ENCODE measurements at places on chromosomes 16 and 17.

- DNase-seq, result no peak
These were observed 6.4 kb upstream of the TOX3 start for GRCh38 chr16:52553322-52553721.

DNA sequence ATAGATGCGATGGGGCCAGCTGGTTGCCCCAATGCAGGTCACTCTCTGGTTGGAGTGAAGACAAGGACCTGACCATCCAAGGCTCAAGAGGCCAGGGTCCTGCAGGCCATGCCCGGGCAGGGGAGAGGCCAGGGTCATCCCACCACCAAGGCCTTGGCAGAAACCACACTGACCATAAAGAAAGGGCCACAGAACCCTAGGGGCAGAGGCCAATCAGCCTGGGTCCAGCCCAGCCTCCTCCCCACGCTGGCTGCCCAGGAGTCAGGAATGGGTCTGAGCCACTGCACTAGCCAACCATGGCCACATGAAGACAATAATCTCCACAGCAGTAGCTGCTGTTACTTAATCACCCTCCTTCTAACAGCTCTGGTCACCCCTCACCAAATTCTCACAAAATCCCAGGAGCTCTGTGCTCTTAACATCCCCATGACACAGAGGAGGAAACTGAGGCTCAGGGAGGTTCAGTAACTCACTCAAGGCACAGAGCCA is 10.2 kb upstream of the BCAR1 start:
- DNase-seq, result no peak

DNA sequence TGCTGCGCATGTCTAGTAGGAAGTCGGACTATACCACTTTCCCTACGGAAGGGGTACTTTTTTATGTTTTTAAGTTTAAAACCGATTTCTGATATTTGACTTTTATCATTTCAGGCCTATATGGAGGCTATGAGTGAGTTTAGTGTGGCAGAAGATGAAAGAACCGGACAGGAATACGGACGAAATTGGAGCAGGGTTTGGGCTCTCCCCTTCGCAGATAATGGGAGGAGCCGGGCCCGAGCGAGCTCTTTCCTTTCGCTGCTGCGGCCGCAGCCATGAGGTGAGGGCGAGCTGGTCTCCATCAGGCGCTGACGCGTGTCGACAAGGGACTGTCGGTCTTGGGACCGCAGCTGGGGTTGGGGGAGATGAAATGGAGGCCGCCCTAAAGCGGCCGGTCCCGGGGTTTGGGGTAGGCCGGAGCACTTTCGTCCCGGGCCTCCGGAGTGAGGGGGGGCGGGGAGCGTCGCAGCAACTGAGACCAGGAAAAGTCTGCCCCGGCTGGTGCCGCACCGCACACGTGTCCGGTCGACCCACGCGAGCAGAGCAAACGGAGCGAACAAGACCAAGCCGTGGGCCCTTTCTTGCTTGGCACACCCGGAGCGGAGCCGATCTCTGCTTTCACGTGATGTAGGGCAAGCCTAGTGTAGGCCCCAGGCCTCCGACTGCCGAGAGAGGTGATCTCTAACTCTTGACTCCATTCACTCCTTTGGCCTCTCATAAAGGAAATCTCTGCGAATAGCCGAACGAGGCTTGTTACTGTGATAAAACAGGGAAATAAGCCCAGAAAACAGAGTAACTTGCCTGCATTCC is at the start of gene RPL19:
RPL19 (plus strand) TSS at position 214 of the 810 bp plus-strand sequence; CDS start at position 276, 62 bp downstream.
- DNase-seq, result peak; percentile 79

DNA sequence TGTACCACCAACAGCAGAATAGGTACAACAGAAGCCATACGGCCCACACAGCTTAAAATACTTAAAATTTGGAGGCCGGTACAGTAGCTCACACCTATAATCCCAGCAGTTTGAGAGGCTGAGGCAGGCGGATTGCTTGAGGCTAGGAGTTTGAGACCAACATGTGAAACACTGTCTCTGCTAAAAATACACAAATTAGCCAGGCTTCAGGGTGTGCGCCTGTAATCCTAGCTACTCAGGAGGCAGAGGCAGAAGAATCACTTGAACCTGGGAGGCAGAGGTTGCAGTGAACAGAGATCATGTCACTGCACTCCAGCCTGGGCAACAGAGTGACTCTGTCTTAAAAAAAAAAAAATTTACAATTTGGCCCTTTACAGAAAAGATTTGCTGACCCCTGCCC is 17.0 kb downstream of the GFOD2 start:
- DNase-seq, result no peak

- DNase-seq, result no peak
These were observed 6.5 kb downstream of the STX8 start for GRCh38 chr17:9568957-9569588.

- no peak for DNase-seq
These were observed 3.0 kb upstream of the GAN start for GRCh38 chr16:81311762-81312161.

GRCh38 chr16:48524348-48525200 is 85.4 kb downstream of the N4BP1 start:
- DNase-seq, result no peak

- DNase-seq, result no peak
These were observed 44.0 kb downstream of the ANKRD11 start for GRCh38 chr16:89446136-89446974.

- DNase-seq, result no peak
These were observed 29.6 kb upstream of the PHOSPHO1 start for GRCh38 chr17:49260011-49260816.

GRCh38 chr17:74565126-74565525 is 2.2 kb downstream of the CD300H start:
- DNase-seq, result no peak

- no peak for DNase-seq
These were observed 145.6 kb upstream of the TBX2 start for GRCh38 chr17:61253937-61254574.

DNA sequence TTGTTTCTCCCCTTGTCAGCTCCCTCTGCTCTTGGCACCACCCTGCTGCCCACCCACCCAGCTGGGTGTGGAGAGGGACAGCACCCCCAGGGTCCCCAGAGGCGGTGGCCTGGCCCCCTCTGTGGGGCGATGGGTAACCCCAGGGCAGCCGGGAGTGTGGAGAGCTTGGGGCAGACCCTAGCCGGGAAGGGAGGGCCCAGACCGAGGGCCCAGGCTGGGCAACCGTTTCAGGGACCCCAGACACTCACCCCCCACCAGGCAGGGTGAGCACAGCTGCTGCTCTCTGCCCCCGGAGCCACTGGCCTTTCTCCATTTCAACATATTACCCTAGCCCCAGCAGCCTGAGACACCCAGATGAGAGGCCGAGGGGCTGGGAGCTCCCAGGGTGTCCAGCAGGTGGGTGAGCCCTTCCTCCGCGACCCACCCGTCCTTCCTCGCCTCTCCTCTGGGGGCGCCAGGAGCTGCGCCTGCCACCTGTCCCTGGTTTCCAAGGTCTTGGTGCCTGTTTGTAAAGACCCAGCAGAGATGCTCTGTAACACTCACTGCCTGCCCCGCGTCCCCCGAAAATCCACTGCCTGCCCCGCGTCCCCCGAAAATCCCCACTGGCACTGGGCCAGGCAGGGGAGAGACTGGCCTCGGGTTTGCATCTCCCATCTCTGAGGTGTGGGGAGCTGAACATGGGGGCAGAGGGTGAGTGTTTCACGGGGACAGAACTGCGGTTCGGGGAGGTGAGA is 45.4 kb downstream of the BAHCC1 start:
- peak; percentile 94 for DNase-seq

DNA sequence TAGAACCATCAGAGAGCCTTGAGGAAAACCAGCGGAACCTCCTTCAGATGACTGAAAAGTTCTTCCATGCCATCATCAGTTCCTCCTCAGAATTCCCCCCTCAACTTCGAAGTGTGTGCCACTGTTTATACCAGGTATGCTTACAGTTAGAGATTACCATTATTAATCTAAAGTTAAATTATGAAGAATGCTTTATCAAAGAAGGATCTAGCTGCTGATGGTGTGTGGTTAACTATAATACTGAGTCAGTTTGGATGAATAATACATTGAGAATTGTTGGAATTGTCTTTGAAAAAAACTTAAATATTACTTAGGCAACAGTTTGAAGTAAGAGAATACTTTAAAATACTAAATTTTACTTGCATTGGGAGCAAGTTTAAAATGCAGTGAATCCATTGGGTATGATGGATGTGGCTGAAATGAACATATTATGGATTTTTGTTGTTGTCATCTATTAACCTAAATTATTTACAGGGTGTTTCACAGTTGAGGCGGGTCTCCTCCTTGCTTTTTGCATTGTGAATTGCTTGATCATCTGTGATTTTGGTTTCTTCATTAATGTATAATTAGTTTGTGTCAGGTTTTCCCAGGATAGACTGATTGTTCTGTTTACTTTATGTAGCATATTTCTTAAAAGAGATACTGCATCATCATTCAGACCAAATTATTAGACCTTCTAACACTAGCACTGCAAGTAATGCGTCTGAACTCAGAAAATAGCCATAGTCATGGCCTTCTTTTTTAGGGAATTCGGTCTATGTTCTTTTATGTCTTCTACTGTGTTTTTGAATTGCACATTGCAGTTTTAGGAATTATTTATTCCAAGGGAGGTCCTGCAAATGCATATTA is 47.8 kb downstream of the OMG start:
- no peak for DNase-seq

GRCh38 chr17:59298521-59298920 is 32.9 kb upstream of the YPEL2 start:
- no peak for DNase-seq

DNA sequence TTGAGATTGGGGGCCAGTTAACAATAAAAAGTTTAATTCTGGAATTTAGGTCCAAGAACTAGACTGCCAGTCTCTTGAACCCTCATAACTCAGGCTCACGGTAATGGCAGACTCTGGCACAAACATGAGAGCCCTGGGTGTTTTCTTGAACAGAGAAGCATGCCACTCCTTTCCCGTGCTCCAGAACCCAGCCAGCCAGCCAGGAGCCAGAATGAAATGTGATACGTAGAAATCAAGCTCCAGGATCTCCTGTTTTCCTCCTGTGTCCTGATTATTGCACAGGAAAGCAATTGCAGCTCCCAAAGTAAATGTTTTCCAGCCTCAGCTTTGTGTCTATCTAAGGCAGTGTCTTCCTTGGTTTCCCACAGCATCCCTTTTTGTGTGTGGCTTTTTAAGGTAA is 46.2 kb upstream of the NOL11 start:
- no peak for DNase-seq

- no peak for DNase-seq
These were observed 4.9 kb downstream of the INO80E start for GRCh38 chr16:30000735-30001631.

GRCh38 chr16:22763437-22764080 is 50.4 kb upstream of the HS3ST2 start:
- no peak for DNase-seq

- DNase-seq, result no peak
These were observed 66.2 kb downstream of the TMEM132E start for GRCh38 chr17:34645594-34645993.

DNA sequence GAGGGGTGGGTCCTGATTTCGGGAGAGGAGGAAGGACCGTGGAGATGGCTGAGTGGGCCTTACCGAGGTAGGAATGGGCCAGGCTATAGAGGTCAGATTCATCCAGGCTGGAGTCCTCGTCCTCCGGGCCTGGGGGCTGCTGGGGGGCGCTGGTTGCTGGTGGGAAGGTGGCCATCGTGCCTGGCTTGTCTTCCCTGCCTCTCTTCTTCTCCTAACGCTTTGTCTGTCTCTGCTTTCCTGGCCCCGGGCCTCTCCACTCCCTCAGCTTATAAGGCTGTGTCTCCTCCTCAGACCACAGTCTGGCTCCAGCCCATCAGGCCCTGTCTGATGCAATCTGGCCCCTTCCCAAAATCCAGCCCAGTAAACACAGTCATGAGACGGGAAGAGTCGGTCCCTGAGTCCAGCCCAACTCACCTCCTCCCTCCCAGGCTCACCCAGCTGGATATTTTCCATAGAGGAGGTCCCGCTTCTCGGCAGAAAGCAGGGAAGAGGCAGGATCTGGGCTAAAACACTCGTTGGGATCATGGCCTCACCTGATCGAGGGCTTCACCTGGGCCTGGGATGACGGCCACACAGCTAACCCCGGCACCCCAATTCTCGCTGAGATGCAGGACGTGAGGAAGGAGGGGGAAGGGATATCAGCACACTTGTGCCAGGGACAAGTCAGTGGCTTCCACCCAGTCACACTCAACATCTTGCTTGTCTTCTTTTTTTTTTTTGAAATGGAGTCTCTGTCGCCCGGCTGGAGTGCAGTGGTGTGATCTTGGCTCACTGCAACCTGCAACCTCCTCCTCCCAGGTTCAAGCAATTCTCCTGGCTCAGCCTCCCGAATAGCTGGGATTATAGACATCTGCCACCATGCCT is at the start of gene NUPR1:
NUPR1 (minus strand) TSS at position 242 of the 864 bp plus-strand sequence; CDS start at position 175, 67 bp downstream.
- DNase-seq, result no peak

- DNase-seq, result no peak
These were observed 22.3 kb upstream of the DHX40 start for GRCh38 chr17:59542960-59543635.

- DNase-seq, result peak; percentile 22
These were observed 70.5 kb downstream of the RBBP6 start for GRCh38 chr16:24609740-24610415.

DNA sequence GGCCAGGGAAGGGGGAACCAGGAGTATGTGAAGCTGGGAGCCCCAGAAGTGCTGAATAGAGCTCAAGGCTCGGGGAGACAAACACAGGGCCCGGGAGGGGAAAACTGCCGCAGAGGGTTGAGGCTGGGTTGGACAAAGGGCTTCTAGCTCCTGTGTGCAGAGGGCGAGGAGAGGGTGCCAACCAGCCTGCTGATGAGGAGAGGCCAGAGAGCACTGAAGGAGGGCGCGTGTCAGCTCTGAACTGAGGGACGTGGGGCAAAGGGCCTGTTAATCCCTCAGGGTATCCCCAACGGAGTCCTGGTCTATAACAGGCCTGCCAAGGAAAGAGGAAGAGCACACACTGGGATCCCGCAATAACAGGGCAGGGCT is 151.3 kb downstream of the C16orf78 start:
- no peak for DNase-seq

DNA sequence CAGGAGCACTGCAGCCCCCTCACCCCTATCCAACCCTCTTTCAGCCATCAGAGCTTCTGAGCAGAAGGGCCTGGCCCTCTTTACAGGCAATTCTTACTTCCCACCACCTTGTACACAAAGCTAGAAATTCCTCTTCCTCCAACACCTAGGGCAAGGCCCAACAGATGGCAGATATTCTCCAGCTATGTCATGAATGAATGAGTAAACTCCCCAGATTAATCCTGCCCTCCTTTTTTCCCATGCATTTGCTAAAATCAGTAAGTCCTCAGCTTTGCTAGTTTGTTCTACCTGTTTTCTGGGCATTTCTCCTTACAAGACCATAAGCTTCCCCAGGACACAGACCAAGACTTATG is 20.4 kb upstream of the MRPS23 start:
- DNase-seq, result no peak

DNA sequence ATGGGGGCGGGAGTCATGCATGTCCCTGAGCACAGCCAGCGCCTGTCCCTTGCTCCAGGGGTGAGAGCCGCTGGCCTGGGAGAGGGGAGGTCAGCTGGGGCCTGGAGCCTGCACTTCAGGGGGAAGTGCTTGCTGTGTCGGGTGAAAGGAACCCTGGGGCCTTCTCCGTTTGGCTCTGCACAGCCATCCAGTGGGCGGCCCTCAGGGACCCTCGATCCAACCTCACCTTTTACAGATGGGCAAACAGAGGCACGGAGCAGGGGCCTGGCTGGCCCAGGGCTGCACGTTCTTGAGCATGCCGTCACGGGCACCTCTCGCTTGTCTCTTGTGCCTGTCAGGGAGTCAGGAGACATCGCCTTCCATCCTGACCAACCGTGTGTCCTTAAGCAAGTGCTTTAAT is 1.8 kb downstream of the SNX20 start:
- DNase-seq, result no peak

GRCh38 chr17:14228903-14229302 is 7.8 kb downstream of the CDRT15 start:
- DNase-seq, result no peak

Data from D721Med (cell line).